NCI-H1694 (cell line): ENCODE measurements at places on chromosomes 13 and 19.

- DNase-seq = no peak
These were observed 155.5 kb upstream of the VSTM2B start for GRCh38 chr19:29370276-29370675.

DNA sequence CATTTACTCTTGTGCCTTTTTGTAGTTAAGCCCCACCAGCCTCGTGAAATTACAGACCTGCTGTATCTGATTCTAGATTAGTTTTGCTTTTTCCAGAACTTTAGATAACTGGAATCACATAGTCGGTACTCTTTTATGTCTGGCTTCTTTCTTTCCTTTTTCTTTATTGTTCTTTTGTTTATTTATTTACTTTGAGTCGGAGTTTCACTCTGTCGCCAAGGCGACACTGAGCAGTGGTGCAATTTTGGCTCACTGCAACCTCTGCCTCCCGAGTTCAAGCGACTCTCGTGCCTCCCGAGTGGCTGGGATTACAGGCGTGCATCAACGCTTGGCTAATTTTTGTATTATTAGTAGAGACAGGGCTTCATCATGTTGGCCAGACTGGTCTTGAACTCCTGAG, 6.0 kb upstream of the NCCRP1 start:
- DNase-seq = no peak

DNA sequence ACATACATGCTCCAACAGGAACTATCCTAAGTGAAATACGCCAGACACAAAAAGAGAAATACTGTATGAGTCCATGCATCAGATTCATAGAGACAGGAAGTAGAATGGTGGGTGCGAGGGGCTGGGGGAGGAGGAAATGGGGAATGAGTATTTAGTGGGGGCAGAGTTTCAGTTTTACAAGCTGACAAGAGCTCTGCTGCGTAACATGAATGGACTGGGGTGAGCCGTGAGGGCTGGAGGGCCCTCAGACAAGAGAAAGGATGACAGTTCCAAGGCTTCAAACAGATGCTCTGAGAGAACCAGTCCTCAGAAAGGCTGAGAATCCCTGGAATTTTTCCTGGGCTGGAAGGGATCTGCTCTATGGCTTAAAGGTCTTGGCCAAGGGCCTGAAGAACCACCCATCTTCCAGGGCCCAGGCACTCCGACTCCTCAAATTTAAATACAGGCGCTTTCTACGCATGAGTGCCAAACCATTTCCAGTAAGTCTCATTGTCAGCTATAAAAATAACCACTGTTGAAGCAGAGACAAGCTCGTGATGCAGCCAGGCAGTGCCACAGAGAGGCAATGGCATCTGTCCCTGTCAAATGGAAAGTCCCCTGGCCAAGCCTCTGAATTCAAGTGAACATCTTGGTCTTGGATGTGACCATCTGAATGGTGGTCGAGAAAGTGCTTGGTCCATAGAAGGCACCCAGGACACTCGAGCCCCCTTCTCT, 17.5 kb downstream of the KLF2 start:
- DNase-seq = no peak

- no peak for DNase-seq
These were observed 7.6 kb downstream of the CAPN12 start for GRCh38 chr19:38736413-38737280.

DNA sequence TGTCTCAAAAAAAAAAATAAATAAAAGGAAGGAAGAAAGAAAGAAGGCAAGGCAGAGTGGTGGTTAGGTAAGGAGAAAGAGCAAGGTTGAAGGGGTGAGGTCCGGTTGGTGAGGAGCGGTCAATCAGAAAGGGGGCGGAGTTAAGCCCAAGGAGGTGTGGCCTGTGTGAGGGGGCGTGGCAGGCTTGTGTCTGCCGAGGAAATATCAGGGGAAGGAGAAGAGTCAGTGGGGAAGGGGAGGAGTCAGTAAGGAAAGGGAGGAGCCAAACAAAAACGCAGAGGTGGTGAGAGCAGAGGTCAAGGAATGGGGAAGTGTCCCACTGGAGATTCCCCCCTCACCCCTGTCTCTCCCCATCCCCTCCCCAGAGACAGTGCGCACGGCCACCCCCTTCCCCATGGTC, 5.9 kb downstream of the CACNG7 start:
- DNase-seq = no peak

GRCh38 chr13:79401259-79402070, 4.6 kb downstream of the RBM26 start:
- DNase-seq = no peak

GRCh38 chr19:55119053-55119452, 1.6 kb upstream of the PPP1R12C start:
- DNase-seq = no peak

GRCh38 chr19:39539165-39539517, 820 bp downstream of the EID2 start:
- no peak for DNase-seq

DNA sequence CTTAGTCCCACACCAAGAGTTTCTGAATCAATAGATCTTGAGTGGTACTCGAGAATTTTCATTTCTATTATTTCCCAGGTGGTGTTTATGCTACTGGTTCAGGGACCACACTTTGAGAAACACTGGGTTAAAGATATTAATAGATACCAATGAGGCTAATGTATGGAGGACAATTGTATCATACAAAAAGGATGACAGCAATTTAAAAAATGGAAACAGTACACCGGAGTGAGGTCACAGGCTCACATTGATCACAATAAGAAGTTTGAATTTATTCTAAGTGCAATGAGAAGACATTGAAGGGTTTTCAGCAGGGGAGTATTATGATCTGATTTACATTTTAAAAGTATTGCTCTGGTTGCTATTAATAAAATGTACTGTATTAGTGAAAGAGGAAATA, 488.3 kb downstream of the PCDH17 start:
- no peak for DNase-seq

GRCh38 chr13:112783978-112784371, 94.1 kb downstream of the ATP11A start:
- DNase-seq = no peak

DNA sequence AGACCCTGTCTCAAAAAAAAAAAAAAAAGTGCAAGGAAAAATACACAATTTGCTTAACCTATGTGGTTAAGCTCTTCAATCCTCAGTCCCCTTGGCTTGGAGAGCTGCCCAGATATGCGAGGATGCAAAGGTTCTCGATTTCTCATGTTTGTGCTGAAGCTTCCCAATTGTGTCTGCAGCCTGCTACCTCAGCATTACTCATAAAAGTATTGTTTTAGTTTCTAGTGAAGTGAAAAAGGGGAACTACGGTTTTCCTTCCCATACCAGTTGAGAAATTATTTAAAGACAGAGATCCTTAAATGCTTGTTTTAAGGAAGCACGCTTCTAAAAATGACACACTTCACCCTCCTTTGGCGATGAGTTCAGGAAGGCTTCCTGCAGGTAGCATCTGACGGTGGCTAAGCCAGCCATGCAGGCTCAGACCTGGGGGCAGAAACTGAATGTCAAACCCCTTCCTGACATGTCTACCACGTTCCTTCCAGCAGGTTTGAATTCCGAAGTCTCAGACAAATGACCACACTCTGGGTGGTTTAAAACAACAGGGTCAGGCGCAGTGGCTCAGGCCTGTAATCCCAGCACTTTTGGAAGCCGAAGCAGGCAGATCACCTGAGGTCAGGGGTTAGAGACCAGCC, 47.9 kb downstream of the RUBCNL start:
- no peak for DNase-seq

GRCh38 chr19:3548606-3549005, 8.8 kb downstream of the MFSD12 start:
- no peak for DNase-seq

GRCh38 chr13:51980908-51981307, 30.3 kb downstream of the ATP7B start:
- no peak for DNase-seq
